ENCODE measurements at places on chromosomes 2 and 18.

GRCh38 chr2:121818546-121818945 is 63.1 kb downstream of the TSN start:
- DNase-seq, result no peak

GRCh38 chr2:71455741-71456569 is 2.6 kb downstream of the DYSF start:
- DNase-seq, result no peak

DNA sequence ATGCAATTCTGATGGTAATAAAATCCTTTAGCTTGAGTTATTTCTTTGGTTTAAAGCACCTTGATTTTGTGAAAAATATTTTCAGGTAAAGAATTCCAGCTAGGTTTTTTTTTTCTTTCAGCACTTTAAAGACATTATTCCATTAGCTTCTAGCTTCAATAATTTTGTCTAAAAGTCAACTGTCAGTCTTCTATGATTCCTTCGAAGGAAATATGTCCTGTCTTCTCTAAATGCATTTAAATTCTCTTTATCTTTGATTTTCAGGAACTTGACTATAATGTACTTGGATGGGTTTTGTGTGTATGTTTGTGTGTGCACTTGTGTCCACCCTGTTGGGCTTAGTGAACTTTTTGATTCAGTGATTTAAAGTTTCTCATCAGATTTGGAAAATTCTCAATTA is 4.7 kb downstream of the LONRF2 start:
- no peak for DNase-seq

- no peak for DNase-seq
Observed at GRCh38 chr2:23924589-23925359, 2.1 kb downstream of the ATAD2B start.

GRCh38 chr2:59572227-59572626 is 981.2 kb downstream of the BCL11A start:
- no peak for DNase-seq

DNA sequence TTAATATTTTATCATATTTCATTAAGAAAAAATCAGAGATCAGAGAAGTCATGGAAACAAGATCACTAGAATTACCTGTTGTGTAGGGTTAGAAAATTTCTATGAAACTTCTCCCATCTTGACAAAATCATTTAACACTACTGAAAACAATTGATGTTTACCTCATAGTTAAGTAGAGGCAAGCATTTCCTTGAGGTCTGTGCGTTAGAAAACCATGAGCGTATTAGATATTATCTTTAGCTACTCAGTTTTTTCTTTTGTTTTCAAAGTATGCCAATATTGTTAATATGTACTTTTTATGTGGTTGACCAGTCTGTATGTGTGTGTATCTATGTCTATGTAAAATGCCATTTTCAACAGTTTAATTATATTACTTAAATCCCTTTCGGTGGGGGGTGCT is 335.7 kb downstream of the PARD3B start:
- DNase-seq, result no peak

DNA sequence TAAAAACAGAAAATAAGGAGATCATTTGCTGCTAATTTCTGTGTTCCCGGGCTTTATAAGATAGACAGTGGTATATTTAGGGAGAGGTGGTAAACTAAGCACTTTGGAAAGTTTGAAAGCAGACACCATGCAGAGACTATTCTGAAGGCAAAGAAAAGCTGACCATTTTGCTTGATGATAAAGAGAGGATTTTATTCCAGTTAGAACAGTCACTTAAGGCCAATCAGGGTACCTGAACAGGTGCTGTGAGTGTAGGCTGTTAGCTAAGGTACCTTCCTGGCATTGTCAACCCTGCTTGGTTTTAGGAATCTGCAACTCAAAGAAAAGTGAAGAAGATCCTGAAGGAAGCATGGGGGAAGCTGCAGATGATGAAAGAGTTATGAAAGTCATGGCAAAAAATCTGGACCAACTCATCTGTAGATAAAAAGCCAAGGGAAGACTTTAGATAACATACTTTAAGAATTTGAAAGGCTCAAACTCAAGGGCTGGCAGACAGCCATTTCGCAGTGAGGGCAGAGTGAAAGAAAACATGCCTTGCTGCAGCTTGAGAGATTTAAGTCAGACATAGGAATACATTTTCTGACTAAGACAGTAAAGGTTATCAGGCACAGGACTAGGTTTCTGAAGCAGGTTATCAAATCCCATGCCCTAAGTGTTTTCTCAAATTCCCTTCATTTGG is 80.1 kb upstream of the ARL5A start:
- no peak for DNase-seq

DNA sequence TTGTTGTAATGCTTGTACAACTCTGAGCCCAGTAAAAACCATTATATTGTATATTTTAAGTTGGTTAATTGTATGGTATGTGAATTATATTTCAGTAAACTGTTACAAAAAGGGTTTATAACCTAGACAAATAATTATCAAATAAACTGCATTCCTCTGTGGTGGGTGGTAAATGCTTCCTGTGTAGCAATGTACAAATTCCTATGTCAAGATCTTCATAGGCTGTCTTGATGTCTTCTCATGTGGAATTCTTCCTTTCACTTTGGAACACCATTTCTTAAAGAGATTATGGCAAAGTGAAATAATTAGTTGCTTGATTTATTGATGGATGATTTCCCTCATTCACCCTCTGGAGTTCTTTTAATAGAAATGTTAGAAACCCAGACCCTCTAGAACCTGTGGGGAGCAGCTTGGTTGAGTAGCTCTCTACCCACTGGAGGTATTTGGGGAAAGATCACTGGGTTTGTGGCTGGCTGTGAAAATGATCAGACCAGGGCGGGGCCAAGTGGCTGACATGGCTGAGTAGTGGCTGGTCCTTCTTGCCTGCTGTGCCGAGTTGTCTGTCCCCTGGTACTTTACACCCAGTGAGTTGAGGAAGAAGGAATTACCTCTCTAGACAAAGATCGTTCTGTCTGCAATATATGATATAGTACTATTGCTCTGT is 22.4 kb upstream of the MGAT5 start:
- no peak for DNase-seq

- DNase-seq, result no peak
Observed at GRCh38 chr2:45173513-45173912, 164.3 kb upstream of the SIX2 start.

- DNase-seq, result no peak
Observed at GRCh38 chr2:54773838-54774237, 50.4 kb downstream of the EML6 start.

DNA sequence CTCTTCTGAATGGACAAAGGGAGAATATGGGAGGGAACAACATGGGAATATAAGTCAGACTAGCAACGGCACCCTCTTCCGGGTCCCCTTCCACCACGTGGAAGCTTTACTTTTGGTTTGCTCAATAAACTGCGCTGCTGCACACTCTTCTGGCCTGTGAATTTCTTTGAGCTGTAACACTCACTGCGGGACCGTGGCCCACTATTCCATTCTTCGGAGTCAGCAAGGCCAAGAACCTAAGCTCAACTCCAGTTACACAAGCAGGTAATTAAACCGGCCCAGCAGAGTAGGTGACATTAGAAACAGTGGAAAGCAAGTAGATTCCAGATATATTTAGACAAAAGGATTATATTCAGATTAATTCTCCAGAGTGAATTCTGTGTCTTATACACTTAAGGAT is 697.4 kb upstream of the NXPH2 start:
- DNase-seq, result peak; percentile 80

GRCh38 chr18:47842836-47843235 is 87.6 kb downstream of the SMAD2 start:
- DNase-seq, result no peak

DNA sequence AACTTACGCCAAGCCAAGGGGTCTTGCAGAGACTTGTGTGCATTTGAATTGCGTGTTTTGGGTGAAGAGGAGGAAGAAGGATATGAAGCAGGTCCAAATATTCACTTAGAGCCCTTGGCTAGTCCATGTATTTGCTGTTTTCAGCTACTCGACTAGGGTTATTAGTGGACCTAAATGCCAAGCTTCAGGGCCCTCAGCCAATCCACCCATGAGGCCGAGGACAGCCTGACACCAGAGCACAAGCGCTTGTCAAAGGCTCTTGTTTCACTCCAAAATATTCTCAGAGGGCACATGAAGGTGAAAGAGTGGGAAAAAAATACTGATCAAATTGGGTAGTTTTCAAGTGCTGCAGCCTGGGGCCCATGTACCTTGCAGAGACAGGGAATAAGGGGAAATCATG is 174.8 kb upstream of the ACAA2 start:
- DNase-seq, result peak; percentile 18

DNA sequence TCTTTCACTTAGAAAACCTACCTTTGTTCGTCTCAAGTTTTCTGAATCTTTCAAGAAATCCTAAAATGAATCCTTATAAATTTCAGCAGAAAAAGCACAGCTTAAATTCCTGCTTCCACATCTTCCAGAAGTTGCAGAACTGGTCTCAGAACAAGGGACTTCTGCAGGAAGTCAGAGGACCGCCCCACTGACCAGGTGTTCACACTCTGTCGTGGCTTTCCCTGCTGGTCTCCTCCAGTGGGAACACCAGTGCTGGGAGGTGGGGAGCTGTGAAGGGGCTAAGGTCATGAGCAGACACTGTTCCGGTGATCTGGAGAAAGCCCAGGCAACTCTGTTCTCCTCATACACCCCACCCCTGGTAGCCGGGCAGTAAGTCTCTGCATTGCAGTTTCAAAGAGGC is 3.5 kb downstream of the FAM110C start:
- DNase-seq, result no peak

DNA sequence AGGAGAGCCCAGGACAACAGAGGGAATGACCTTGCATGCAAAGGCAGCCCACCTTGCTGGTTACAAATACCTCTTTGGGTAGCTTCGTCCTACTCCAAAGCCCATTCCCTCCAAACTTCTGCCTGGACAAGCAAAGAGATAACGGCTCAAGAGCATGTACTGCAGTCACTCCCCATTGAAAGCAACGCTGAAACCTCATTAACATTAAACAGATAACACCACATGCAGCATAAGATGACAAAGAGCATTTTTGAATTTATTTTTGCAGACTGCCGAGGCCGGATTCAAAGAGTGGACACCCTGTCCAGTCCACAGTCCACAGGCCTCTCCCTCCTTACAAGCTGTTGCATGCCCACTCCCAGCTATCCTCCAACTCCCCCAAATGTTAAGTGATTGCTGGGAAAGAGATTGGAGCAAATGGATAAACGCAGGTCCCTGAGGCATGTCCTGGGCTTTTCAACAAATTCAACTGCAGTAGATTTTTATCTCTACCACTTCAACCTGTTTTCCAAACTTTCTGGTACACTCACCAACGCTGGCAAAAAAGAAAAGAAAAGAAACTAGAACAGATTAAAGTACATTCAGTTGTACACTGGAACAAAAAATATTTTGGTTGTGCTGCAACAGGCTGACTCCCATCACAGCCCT is 40.1 kb downstream of the MREG start:
- no peak for DNase-seq

DNA sequence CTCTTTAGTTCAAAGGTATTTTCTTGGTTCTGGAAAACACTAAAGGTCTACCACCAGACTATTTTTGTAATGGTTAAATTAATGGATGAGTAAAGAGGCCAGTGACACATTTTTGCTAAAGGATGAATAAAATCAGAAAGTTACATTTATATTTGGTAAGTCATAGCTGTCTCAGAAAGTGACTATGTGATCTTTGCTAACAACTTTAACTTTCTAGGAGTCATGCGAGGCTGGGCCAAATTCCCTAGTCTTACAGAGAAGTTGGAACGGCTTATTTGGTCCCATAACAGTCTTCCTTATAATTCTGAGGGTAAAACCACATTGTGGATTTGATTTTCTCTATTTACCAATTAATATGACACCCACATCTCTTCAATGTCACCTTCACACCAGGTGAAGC is 198.1 kb downstream of the PDE1A start:
- no peak for DNase-seq

DNA sequence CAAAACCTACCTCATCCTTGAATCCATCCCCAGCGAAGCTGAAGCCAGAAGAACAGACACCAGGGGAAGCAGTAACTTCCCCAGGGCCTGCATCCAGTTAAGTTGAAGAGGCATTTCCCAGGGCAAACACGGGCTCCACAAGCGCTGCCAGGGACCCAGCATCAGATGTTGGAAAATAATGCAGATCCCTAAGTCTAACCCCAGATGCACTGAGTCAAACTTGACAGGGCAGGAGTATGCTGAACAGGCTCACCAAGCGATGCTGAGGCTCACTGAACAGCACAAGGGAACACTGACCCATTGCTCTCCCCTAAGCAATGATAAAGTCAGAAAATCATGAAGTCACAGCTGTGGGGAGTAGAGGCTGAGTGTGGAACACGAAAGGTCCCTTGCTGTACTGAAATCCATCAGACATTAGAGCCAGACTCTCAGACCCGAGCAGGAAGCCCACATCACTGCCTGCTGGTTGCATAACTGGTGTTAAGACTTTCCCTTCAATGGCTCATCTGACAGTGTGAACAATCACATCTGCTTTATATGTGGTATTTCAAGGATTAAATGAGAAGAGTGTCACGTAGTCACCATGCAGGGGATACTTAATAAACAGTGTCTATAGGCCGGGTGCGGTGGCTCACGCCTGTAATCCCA is 36.2 kb downstream of the TNS1 start:
- DNase-seq, result no peak

GRCh38 chr2:207694811-207695281 is 16.6 kb upstream of the CCNYL1 start:
- no peak for DNase-seq

DNA sequence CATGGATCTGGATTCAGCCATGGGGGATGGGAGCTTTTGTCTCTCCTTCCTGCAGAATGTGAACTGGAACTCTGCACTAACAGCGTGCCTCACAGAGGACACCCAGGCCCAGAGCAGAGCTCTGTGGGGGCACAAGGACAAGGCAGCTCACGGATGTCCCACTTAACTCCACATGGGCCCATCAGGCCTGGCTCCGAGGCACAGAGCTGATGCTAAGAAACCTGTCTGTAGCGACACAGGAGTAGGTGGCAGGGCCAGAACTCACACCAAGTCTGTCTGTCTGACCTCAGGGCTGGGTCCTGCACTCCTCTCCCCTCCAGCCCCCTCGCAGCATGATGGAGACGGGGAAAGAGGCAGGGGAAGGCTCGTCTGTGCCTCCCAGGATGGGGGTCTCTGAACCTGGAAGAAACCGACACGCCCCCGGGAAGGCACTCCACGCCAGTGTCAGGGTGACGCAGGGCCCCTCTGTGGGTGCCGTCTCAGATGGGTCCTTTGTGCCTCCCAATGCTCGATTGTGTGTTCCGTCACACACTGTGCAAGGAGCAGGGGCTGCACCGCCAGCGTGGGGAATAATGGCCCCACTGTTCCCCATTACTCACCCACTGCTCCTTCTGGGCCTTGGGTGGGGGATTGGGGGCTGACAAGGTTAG is 36.6 kb downstream of the FAM178B start:
- DNase-seq, result no peak

DNA sequence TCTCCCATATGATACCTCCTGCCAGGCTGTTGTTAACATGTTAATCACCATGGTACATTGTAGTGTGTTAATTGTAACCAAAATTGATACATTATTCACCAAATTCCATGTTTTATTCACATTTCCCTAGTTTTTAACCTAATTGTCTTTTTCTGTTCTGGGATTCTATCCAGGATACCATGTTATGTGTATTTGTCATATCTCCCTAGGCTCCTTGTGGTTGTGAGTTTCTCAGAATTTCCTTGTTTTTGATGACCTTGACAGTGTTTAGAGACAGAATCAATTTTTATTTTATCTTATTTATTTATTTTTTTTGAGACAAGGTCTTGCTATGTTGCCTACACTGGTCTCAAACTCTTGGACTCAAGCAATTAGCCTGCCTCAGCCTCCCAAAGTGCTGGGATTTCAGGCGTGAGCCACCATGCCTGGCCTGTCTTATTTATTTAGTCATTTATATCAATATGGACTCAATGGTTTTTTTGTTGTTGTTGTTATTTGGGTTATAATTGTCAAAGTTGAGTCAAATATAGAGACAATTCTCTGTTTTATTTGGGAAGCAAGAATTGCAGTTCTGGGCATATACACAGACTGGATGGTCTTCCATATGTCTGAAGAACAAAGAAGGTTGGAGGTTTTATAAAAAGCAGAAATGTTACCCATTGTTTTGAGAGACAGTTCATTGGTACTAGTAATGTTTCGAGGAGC is 42.6 kb downstream of the INPP4A start:
- no peak for DNase-seq
